ENCODE measurements at places on chromosomes 11 and 22.

DNA sequence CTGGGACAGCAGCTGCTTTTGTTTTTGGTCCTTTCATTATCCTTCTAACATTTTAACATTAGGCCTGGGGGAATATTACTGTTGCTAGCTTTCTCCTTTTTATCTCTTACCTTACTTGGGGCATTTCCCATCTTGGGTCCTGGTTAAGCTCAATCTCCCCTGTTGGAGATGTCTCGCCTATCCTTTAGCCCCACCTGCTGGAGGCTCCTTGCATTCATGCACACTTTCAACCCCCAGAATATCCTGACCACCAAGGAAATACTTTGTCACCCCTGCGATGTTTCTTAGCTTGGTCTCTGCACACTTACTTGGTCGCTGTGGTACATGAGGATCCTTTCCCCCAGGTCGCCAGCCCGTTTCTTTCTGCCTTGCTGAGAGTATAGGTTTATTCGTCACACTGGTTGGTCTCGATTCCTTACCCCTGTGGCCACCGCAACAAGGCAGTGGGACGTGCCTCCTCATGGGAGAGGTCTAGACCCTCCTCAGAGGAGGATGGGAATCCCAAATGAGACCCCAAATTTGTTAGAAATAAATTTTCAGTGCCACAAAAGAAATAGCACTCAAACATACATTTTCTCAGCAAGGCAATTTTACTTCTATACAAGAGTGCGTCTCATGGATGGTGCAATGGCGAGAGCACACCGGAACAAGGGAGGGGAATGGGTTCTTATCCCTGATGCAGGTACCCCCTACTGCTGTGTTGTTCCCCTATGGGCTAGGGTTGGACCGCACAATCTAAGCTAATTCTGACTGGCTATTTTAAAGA, 5.4 kb upstream of the TXN2 start:
- DNase-seq, result peak; percentile 51

DNA sequence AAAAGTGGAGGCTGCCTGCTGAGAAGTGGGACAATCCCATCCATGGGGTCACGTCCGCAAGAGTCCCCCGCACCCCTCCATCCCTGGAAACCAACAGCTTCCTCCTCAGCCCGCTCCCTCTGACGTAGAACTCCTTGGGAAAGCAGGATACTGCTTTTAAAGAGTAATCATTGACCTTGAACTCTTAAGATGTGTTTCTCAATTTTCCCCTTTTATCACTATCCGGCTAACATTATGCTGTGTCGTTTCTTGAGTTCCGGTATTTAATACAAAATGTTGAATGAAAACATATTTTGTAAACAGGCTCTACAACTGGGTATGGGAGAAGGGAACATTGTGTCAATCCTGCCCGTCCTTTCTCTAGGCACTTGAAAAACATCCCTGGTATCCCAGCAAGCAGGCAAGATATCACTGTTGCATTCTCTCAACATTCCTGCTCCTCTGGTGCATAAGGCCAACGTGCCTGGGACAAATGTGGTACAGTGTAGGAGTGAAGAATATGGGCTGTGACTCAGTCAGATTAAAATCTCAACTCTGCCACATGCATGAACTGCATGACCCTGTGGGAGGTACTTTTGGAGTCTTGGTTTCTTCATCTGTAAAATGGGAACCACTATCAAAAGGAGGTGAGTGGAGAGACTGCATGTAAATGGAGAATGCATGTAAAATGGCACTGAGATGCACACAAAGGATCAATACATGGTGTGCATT, 52.8 kb downstream of the WT1 start:
- no peak for DNase-seq

DNA sequence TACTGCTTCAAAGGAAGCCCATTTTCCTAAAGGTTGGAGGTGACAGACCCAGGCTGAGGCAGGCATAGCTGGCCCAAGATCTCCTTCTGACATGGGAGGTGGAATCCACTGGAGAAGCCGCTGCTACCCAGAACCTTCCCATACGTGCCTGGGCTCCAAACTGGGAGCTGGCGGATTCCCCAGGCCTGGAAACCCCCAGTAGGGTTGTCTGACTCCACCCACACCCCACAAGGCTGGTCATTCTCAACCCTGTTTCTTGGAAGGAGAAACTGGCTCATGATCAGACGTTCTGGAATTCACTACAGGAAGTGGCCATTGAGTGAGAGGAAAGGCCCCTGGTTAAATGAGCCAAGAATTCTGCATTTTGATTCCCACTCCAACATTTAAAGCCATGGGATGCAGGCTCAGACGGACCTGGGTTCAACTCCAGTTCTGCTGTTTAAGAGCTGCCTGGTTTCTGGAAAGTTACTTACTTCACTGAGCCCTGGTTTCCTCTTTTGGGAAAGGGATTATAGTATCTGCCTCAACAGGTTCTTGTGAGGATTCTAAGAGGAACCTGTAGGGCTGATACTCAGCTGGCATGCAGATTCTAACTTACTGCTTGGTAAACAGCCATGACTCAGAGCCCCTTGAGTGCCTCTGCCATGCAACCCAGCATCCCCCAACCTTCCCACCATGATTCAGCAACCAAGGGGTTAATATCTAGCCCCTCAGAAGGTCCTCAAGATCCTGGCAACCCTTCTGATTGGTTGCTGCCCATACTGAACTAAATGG, 19.4 kb upstream of the TSKU start:
- DNase-seq, result no peak

DNA sequence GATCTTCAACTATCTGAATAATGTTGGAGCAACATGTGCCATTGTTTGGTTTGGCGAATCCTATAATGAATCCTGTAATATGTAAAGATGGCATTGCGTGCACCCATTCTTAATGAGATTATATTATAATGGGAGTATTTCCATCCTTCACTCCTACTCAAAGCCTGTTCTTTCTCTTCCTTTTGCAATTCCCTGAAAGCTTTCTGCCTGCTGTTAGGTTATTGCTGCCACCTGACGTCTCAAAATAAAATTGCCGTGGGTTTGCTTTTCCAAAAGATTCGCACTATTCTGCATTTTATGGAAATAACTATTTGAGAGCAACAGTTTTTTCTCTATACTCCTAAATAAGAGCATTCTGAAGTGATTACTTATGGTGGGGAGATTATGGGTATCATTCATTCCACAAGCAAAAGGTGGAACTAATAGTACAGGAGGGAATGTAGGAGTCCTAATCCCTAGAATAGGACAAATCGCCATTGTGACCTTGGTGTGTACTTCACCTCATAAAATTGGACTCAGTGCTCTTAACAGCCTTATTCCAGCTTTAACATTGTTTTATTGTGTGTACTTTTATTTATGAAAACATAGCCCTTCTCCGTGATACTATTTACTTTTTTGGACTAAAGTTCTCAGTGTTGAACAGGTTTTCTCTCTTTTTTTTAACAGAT, 69.6 kb upstream of the ALKBH3 start:
- DNase-seq, result peak; percentile 16

- DNase-seq, result no peak
Observed at GRCh38 chr11:35313760-35314153, 105.6 kb downstream of the SLC1A2 start.

DNA sequence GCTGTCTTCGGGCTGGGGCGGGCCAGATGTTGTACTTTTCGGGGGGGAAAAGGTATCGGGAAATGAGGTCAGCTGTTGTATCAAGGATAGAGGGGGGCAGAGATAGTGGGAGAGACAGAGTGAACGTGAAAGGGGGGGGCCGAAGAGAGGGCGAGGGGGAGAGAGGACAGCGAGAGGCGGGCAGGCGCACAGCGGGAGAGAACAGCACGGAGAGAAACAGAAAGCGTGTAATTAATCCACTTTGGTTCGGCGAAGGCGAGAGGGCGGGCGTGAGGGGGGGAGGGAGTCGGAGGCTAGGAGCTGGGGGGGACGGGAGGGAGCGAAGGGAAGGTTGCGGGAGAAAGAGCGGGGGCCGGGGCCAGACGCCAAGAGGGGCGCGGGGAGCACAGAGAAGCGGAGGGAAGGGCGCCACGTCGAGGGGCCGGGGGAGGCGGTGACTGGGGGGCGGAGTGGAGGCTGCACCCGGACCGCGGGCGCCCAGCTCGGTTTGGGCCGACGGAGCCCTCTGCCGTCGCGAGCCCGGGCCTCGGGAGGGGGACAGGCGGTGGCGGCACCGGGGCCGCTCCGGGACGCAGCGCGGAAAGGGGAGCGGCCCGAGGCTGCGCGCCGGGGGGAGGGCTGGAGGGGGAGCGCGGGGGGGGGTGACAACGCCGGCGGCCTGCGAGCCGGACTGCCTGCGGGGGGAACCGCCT, 612 bp downstream of the IGF2 start:
- DNase-seq, result no peak

DNA sequence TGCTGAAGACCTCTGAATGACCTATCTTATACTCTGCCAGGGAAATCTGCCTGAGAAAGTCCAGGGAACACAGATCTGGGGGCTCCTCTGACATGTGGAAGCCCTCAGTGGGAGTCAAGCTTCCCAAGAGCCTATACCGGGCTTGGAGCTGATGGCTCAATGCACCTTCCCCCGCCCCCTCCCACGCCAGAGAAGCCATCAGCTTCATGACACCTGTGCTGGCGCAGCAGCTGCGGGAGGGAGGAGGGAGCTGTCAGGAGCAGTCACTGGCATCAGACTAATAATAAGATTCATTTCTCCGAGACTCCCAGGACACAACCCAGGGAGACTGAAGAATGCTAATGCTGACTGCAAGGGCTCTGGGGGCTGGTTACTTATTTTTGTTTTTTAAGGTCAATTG, 47.8 kb downstream of the SPATA19 start:
- DNase-seq, result no peak

DNA sequence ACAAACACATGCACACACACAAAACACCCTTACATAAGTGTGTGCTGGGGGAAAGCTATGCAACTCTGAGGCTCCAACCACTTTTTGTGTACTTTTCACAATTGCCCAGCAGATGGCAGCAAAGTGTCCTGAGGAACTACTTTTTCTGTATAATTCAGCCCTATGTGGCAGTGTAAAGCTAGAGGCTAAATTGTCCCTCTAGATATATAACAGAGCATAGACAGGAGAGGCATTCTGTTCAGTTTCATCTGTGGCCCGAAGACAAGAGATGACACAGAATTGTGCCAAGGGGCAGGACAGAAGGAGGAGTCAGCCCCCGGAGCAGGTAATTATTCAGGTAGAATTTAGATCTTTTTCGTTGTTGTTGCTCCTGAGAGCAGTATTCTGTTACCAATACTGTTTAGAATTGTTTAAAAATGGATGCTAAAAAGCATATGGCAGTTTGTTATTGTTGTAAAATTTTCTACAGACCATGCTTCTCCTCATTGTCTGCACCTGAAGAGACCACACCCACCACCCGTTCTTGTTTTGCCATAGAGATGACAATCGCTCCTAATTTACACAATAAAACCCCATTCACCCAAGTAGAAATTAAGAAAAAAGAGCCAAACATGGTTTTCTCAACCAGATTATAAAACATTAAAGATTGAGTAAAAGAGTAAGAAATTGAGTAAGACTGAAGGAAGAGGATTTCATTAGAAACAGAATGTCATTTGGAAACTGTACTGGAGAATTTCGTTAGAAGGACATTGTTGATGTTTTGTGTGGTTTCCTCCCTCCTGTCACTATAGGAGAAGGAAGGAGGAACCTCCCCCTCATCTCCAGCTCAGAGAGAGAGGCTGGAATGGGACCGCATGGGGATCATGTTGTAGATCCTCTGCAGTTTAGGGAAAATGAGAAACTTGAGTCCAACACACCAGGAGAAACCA, 14.5 kb upstream of the MS4A7 start:
- DNase-seq, result peak; percentile 40

Data from SK-N-DZ (cell line).